HL-60 (cell line): ENCODE measurements at places on chromosomes 11 and 22.

DNA sequence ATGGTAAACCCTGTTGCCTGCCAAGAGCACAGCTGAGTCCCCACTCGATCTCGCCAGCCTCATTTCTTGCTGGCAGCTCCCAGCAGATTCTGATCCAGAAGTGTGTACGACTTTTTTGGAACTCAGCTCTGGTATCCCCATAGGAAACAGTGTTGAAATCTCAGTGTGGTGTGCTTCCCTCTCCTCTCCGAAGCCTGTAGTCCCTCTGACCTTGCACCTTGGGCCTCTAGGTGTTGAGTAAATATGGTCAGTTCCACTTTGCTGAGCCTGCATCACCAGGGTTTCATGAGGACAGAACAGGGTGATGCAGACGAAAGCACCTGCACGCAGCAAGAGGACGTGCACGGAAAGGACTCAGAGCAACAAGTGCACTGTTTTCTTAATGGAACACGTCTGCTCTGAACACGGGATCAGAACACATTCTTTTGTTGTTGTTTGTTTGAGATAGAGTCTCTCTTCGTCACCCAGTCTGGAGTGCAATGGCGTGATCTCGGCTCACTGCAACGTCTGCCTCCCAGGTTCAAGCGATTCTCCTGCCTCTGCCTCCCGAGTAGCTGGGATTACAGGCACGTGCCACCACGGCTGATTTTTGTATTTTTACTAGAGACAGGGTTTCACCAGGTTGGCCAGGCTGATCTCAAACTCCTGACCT is 3.8 kb upstream of the CPT1A start:
- DNase-seq, result no peak

DNA sequence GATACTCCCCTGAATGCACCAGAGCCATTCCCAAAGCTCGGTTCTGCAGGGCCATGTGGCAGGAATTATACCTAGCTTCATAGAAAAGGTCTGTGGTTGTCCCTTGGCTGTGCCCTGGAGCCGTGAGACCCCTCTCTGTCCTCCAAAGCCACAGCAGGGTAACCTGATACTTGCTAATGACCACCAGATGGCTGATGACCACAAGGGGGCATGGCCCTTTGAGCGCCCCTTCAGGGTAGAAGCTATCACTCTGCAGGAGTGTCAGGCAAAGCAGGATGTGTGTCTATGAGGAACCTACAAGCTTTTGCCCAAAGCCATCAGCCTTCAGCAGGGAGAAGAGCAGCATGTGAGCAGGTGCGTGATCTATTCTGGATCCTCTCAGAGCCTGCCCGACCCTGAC is 95.3 kb downstream of the NTM start:
- no peak for DNase-seq

DNA sequence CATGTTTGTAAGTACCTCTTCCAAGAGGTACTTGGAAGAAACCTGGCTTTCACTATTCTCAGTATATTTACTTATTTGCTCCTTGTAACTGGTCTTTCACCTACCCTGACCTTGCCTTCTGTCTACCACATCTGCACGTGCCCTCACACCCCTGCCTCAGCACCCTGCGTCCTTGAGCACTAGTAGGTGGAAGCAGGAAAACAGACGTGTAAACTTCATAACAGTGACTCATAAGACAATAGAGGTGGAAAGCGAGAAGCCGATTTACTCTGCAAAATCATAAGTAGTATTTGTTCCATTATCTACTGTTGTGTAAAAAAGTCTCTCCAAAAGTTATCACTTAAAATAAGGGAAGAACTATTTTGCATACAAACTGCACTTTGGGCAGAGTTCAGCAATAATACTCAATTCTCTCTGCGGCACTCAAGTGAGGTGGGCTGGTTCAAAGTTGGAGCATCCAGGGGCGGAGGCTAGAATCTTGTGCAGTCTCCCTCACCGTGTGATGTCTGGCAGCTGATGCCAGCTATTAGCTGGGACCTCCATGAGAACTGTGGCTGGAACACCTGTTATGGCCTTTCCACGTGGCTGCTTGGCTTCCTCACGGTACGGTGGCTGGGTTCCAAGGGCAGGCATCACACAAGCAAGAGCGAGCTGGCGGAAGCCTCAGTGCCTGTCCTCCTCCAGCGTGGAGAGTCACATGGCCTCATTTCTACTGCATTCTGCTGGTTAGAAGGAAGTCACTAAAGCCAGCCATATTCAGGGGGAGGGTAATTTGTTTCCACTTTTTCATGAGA is 30.4 kb downstream of the PACS1 start:
- DNase-seq, result peak; percentile 86

DNA sequence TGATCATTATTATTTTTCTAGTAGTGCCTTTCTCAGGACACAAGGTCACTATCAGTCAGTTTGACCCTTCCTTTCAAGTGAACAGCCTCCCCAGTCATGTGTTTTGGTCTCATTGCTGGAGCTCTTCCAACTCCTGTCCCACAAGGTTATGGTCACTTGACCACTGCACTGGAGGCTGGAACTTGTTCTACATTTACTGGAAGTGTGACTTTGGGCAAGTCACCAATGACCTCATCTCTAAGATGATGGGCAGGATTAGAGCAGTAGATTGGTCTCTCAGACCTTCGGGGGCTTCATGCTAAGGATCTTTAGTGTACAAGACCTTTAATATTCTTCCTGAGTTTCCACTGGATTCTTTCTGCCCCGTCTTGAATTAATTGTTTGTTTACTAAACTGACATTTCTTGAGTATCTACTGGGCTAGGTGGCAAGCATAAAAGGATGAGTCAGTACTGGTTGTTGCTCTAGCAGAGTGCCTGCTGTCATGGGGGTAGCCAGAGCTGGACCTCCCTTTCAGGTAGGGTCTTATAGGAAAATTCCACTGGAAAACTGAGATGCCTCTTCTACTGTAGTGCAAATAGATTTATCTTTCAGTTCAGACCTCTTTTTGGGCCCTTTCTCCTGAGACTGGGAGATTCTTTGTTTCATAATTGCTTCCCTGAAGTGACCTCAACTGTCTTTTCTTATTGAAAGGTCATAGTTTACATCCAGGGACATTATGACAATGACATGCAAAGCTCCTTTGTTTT is 106.8 kb downstream of the GRAMD1B start:
- no peak for DNase-seq

GRCh38 chr11:4642043-4642442 is 1.7 kb upstream of the OR51E1 start:
- no peak for DNase-seq

DNA sequence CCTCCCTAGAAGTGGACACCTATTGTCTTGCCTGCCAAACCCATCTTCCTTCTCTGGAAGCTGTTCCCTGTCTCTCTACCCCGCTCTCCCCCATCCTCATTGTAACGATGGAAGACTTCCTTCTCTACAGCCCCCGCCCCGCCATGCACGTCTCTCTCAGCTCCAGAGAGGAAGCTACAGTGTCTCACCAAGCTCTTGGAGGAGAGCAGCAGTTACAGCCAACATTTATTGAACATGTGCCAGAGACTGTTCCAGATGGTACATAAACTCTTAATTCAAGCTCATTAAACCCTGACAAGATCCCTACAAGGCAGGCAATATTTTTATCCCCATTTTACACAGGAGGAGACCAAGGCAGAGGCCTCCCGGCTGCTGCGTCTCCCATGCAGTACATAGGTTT is 15.1 kb downstream of the MCHR1 start:
- no peak for DNase-seq

DNA sequence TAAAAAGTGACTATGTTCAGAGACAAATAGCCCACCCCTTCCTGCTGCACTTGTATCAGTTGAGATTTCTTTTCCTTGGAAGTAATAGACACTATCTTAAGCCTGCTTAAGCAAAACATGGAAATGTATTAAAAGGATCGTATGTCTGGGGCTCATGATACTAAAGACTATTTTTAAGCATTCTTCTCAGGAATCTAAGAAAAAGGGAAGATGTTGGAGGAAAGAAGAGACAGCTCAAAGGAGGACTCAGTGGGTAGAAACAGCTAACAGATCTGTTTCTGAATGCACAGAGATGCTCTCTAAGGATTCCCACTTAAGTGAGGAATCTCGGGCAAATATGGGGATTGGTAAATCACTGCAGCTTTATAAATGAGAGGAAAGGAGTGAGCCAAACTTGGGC is 62.5 kb downstream of the FAM76B start:
- no peak for DNase-seq

DNA sequence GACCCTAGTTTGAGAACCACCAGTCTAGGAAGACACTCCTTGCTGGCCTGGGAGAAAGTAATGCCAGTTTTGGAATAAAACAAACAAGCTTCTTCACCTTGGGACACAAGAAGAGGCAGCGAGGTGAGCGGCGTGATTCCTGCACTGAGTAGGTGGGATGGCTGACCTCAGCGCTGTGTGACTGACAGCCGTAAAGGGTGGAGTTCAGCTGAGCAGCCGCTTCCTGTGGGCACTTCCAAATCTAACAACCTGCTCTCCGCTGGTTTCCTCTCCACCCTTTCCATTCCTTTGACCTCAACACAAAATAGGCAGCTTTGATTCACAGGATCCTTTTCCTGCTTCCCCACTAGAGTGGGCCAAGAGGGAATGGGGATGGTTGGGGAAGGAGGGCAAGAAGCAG is 45.8 kb downstream of the PC start:
- DNase-seq, result no peak

DNA sequence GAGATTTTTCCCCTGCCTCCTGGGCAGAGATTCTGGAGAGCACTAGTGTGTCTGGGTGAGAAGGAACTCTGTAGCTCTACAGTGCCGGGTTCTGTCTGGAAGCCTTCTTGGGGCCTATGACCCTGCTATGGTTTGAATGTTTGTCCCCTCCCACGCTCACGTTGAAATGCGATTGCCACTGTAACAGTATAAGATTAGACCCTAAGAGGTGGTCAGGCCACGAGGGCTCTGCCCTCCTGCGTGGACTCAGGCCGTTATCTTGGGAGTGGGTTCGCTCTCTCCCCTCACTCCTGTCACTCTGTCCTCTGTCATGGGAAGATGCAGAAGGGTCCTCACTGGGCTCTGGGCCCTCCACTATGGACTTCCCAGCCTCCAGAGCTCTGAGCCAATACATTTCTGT is 3.5 kb downstream of the AP5B1 start:
- DNase-seq, result no peak

DNA sequence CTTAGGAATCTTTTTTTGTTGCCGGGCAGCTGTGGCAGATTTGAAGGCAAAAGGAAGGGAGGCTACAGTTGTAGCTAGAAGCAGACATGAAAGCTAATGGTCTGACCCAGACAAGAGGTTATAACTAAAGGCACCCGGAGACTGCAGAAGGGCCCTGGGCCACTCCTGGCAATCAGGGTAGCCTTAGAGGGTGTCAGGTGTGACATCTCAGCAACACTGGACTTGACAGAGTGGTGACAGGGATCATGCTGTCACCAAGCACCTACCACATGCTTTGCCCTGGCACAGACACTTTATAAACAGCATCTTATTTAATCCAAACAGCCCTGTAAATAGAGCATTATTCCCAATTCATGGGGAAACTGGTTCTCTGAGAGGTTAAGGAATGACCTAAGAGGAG is 25.7 kb downstream of the TUB start:
- no peak for DNase-seq

DNA sequence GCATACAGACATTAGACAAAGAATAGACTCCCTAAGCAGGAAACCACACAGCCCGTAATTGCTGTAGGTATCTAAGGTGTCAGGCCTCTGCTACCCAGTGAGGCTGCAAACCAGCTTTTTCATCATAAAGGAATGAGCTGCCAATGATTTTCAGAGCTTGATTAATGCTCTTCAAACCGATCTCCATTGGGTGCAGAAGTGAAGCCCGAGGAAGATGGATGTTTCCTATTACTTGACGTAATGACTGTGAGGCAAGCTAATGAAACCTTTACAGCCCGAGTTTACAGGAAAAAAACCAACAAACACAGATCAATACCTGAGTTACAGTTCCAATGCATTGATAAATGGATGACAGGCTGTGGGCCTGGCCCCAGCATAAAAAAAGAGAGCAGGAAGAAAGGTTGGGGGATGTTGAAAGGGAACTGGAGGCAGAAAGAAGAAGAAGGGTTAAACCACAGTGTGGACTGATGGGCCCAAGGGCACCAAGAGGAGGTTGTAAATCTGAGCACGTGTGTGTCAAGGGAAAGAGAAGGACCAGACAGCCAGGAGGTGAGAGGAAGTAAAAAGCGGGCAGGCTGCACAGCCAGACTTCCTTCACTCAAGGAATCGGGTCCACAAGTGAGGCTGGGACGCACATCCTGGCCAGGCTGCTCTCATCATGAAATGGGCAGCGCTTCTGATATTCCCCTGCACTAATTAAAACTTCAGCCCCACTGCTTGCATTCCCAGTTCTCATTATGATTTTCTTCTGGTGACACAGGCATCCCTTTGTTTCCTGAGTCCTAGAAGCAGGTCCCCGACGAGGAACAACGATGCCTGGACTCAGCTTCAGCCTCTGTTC is 70.6 kb upstream of the NTM start:
- DNase-seq, result no peak

- no peak for DNase-seq
These were observed 14.5 kb downstream of the KCNC1 start for GRCh38 chr11:17748761-17749721.

GRCh38 chr11:47373876-47374719 is 4.2 kb downstream of the SPI1 start:
- peak; percentile 83 for DNase-seq

DNA sequence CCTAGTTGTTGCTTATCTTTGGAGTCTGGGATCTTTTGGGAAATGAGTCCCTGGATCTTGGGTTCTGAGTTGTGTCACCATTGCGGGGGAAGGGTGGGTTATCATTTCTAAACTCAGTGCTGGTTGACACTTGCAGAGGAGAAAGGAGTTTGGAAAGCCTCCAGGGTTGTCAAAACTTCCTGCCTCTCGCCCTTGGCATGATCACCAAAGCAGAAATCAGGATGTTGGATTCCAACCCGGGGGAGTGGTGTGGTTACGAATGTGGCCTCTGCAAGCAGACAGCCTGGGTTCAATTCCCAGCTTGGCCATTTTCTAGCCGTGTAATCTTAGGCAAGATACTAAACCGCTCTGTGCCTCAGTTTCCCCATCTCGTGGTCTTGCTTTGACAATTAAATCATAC is 24.3 kb downstream of the CD6 start:
- DNase-seq, result no peak

DNA sequence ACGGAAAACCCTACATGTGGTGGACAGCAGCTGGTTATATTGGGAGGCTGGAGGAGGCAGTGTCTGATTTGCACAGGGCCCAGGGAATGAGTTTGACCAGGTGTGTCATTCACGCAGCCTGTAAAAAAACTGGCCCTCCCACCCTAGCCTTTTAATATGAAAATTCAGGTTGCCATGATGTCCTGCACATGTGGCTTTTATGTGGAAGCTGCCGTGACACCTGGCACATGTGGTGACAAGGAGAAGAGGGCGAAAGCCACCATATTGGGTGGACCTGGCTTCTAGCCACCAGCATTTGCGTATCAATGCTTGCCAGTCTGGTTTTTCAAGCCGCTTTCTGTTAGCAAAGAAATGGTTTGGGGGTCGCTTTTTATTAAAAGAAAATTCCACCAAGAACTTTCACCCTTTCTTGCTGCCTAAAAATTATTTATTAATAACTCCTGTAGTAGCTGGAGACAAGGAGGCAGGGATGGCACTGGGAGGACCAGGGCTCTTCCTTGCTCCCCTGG is 43.4 kb downstream of the ZNF280B start:
- DNase-seq, result no peak

GRCh38 chr11:33716243-33716642 is 15.6 kb upstream of the C11orf91 start:
- peak; percentile 33 for DNase-seq
